ENCODE measurements at places on chromosomes 5 and 9.
A peak's percentile ranks its signal among the peaks of the same experiment; 100 is the strongest.

DNA sequence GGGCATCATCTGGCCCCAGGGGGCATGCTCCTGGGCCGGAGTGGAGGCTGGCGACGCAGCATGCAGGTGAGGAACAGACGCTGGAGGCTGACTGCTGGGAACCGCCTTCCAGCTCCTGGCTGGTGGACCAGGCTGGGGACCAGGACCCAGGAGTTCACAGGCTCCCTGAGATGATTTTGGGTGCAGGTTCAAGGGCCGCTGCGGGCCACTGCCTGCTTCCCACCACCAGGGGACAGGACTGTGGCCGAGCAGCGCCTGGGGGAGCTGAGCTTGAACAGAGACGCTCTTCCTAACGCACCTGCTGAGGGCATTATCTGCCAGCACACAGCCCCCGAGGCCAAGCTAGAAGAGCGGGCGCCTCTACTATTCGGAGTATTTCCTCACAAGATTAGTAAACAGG is 132.1 kb upstream of the RAPGEF1 start:
- DNase-seq = no peak

DNA sequence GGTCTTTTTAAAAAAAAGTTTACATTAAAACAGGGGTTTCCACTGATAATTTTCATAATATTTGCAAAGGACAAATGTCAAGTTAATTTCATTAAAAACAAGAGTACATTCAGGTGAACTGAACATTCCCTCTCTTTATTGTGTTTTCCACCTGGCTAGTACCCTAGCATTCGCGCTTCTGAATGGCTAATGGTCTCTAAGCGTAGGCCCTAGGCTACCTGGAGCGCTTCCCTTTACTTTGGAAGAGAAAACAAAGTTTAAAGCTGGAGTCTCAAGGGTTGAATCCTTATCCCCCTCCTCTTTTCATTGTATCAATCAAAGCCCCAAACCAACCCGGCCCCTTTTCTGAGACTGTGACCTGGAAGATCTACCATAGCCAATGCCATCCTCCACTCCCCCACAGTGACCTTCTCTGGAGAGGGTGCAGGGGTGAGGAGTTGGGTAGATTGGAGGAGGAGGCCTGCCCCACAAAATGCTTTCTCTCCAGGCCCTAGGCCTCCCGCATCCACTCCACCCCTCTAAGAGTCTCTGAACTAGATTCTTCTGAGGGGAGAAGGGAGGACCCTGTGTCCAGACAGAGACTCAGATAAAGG is 73.3 kb upstream of the TBCA start:
- DNase-seq = no peak

DNA sequence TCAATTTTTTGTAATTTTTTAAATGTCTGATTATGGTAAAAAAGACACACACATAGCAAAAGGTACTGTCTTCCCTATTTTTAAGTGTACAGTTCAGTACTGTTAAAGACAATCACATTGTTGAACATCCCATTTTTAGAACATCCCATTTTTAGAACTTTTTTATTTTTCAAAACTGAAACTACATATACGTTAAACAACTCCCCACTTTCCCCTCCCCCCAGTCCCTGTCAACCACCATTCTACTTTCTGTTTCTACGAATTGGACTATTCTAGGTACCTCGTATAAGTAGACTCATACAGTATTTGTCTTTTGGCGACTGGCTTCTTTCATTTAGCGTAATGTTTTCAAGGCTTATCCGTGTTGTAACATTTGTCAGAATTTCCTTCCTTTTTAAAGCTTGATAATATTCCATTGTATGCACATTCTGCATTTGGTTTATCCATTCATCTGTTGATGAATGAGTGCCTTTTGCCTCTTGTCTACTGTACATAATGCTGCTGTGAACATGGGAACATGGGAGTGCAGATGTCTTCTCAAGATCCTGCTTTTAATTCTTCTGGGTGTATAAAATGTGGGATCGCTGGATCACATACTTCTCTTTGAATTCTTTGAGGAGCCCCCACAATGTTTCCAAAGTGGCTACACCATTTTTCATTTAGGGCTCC is 154.0 kb downstream of the PIK3R1 start:
- DNase-seq = no peak

GRCh38 chr5:115949096-115949495 is 13.2 kb upstream of the LVRN start:
- DNase-seq = no peak

- DNase-seq = no peak
Measured at GRCh38 chr5:16615741-16616535, 859 bp downstream of the RETREG1 start.

- DNase-seq = no peak
Measured at GRCh38 chr5:17260549-17260948, 43.1 kb downstream of the BASP1 start.

DNA sequence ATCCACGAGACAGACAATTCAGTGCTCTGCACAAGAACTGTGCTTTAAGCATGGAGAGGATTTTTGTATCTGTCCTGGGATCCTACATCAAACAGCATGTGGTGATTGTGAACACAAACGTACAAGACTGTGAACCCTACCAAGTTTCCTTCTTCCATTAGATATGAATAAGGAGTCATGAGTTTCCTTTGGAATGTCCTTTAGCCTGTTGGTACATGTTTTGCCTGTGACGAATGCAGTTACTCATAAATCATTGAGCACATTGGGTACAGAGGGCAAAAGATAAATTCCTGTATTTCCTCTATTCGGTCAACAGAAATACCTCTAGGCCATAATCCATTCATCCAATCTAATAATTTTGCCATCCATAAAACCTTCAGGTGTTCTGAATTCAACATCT is 61.5 kb downstream of the FXN start:
- no peak for DNase-seq

DNA sequence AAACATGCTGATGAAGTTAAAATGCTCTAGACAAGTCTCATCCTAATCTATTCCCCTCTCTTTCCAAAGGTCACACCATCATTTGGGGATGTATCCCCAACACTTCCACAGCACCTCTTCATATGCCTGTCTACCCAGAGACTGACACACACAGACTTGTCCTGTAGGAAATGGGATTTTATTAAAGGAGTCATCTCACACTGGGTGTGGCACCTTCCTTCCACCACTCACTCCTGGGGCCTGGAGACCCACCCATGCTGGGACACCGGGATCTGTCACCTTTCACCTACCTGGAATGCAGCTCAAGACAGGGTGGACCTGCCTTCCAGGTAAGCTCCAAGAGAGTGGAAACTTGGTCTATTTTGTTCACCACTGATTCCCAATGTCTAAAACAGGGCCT is 99.4 kb upstream of the HAND1 start:
- DNase-seq = no peak

DNA sequence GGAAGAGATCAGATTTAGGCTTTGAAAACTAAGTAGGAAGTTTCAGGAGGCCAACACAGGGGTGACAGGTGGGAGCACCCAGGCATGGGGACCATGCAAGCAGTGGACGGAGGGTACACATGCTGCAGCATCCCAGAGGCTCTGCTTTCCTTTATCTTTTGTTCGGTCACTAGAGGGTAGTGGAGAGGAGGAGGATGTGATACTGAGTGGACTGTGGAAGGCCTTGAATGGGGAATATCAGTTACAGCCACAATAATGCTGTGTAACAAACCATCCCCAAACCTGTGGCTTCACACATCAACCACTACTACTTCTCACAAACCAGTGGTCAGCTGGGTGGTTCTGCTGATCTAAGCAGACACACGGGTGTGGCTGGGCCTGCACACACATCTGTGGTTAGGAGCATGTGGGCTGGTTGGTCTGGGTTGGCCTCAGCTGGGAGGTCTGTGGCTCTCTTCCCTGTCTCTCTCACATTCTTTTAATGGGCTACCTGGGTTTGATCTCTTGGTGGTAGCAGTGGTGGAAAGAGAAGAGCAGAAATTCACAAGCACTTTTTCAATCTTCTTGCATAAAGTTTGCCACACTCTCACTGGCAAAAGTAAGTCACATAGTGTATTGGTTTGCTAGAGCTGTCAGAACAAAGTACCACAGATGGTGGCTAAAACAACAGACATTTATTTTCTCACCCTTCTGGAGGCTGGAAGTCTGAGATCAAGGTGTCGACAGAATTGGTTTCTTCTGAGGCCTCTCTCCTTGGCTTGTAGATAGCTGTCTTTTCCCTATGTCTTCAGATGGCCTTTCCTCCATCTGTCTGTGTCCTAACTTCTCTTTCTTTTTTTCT is 238.7 kb downstream of the AGTPBP1 start:
- no peak for DNase-seq

GRCh38 chr9:136225366-136225747 is 20.3 kb downstream of the QSOX2 start:
- no peak for DNase-seq

DNA sequence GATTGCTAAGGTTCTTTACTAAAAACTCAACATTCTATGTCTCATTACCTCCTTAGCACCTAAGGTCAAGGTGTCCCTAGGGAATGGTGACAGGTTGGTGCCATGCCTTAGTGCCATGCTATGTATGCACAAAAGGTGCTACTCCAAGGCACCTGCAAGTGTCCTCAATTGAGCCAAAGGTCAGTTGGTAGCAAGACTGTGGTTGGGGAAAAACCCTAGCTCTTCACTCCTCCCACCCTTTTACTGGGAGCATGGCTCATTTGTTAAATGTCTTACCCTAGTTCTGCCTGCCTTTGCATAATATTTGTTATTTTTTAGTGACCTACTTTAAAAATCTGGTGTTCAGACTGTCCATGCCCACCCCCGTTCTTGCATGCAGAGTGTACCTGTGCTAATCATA is 17.0 kb downstream of the ACO1 start:
- no peak for DNase-seq

DNA sequence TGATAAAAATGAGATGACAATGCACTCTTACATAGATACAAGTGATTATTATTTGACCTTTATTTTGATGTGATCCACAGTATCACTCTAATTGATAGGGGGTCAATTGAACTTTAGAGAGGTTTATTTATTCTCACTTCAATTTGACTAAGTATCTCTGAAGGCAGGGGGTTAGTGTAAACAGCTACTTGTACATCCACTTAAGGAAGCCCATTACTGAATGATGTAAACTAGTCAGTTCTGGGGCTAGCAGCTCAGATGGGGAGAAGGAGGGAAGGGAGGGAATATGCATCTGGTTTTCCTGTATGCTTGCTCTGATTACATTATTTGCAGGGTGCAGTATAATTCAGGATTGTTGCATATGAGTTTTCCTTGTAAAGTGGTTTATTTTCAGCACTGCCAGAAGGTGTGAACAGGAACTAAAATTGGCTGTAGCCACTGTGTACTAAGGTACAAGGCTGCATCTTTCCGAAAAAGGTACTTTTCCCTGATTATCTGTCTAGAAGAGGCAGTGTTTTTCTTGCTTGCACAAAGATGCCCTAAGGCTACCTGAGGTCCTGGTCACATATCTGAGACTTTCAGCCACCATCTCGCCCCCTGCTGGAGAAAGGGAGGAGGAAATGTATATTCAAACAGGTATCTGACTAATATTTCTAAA is 51.2 kb downstream of the MRPS27 start:
- DNase-seq = peak; percentile 82

- peak; percentile 82 for DNase-seq
Measured at GRCh38 chr5:180209137-180209581, at the start of gene RASGEF1C. Gene RASGEF1C (minus strand): TSS chr5:180209211. CDS start chr5:180138052, 71,159 bp downstream.

DNA sequence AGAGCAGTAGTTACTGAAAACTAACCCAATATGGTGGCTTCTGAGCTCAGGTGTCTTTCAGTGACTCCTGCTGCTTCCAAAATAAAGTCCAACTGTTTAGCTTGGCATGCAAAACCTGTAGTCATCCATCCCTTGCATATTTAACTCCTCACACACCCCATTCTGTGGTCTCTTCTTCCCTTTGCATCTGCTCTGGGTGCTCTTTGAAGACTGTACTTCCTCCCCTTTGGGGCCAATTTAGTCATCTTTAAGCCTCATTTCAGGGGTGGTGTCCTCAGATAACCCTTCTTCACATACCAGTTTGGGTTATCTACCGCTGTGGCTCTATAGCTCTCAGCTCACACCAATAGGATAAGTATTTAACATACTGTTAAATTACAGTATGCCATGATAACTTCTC is 209.9 kb upstream of the DMRT1 start:
- no peak for DNase-seq

GRCh38 chr9:119986205-119986604 is 593.8 kb downstream of the CDK5RAP2 start:
- no peak for DNase-seq

GRCh38 chr5:113692466-113692865 is 179.0 kb downstream of the YTHDC2 start:
- DNase-seq = no peak

DNA sequence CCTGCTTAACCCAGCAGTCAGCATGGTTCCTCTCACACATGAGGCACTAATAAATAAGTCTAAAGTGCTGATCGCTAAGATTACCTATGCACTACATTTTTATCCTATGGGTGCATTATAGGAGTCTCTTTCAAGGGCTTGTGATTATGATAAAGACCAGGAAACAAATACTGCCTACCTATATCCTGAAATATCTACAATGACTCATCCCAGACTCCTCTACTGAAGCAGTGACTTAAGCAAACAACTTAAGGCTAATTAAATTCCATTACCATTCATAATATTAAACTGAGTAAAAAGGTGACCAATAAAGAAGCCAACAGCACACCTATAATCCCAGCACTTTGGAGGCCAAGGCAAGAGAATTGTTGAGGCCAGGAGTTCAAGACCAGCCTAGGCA is 338.4 kb downstream of the DNAH5 start:
- DNase-seq = no peak

DNA sequence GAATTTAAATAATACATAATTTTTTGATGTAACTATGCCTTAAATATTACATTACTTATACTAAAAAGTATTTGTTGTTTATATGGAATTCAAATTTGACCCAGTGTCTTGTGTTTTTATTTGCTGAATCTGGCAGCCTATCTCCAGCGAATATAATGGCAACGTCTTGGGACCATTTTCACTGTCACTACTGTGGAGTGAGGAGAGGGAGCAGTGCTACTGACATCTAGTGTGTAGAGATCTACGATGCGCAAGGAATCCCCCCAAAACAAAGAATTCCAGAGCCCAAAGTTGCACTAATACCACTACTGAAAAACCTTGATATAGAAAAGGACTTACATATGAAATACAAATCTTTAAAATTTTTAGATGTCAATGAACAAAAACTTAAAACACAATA is 314.4 kb downstream of the DRD1 start:
- DNase-seq = no peak

DNA sequence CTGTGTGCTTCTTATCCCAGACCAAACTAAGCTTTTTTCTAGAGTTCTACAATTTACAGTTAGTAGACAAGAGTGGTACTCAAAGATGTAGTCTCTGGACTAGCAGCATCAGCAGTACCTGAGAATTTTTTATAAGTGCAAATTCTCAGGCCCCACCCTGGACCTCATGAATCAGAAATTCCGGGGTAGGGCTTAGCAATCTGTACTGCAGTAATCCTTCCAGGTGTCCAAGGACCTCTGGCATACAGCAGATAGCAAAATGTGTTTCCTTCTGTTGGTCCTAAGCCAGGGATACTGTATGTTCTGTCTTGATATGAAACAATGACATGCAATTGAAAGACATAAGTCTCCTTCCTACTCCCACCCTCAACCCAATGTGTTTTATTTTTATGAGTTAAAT is 194.3 kb downstream of the MSX2 start:
- DNase-seq = no peak

GRCh38 chr9:38277601-38278200 is 114.8 kb upstream of the ALDH1B1 start:
- DNase-seq = no peak

- DNase-seq = no peak
Measured at GRCh38 chr5:170612256-170612678, 108.4 kb downstream of the KCNIP1 start.
